ENCODE measurements at places on chromosomes 2 and 18. TPM values are rescaled to one million over a fixed set of nuclear protein-coding genes. Genes with fewer than 3 reads are reported as not detected.

POTEF gene
- total RNA-seq = 0.17 TPM

EGR4 gene
- 0.10 TPM for total RNA-seq

NBAS gene
- 82.7 TPM for total RNA-seq

INHBB gene
- 2.8 TPM for total RNA-seq

SLC4A5 gene
- 22.3 TPM for total RNA-seq

SNTG2 gene
- total RNA-seq = 4.2 TPM

SEPTIN10 gene
- total RNA-seq = 74.4 TPM

ZNF396 gene
- total RNA-seq = 6.8 TPM

SIX3 gene
- total RNA-seq = 0.28 TPM

MPP4 gene
- 0.22 TPM for total RNA-seq

RFTN2 gene
- total RNA-seq = 81.9 TPM

PSTPIP2 gene
- total RNA-seq = 4.5 TPM

EIF2AK3 gene
- total RNA-seq = 29.8 TPM

SLC30A3 gene
- total RNA-seq = 5.5 TPM

RAPGEF4 gene
- 31.1 TPM for total RNA-seq

GRCh38 chr2:109450574-109451273, 163.0 kb downstream of the SEPTIN10 start:
- H3K4me1 ChIP-seq = peaks cover 43% of the 10 kb centered on the region
- H3K27ac ChIP-seq = no peak overlapping the region
- no peak for DNase-seq
- no peaks in the 10 kb centered on the region for H3K27me3 ChIP-seq
- no peak overlapping the region for H3K4me3 ChIP-seq

DNA sequence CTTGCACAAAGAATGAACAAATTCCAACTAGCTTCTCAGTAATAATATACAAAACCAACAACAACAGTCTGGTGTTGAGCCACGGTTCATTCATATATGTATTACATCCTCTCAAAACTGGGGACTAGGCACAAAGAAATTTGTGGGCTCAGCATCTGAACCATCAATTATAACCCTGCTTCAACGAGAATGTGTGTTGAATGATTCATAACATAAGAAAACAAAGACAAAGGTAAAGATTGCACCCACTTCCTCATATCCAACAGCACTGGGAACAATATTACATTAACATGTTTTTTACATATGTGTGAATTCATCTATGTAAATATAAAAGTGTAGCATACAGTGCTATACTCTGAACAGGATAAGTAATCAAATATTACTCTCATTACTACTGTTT, 144.8 kb downstream of the CDH2 start:
- DNase-seq = no peak
- no peaks in the 10 kb centered on the region for H3K27me3 ChIP-seq
- no peak overlapping the region for H3K4me3 ChIP-seq
- no peaks in the 10 kb centered on the region for H3K4me1 ChIP-seq

GRCh38 chr2:143730155-143730952, 601.1 kb downstream of the ARHGAP15 start:
- H3K4me3 ChIP-seq = no peak overlapping the region
- H3K27ac ChIP-seq = no peak overlapping the region
- no peaks in the 10 kb centered on the region for H3K4me1 ChIP-seq
- DNase-seq = no peak
- H3K36me3 ChIP-seq = no peaks in the 10 kb centered on the region

- no peaks in the 10 kb centered on the region for H3K36me3 ChIP-seq
- H3K4me1 ChIP-seq = no peaks in the 10 kb centered on the region
- no peak overlapping the region for H3K27ac ChIP-seq
- no peaks in the 10 kb centered on the region for H3K27me3 ChIP-seq
Measured at GRCh38 chr2:37615804-37616676, 55.4 kb downstream of the CDC42EP3 start.

- H3K27ac ChIP-seq = no peak overlapping the region
- H3K4me3 ChIP-seq = no peak overlapping the region
- DNase-seq = no peak
- H3K36me3 ChIP-seq = no peaks in the 10 kb centered on the region
- no peaks in the 10 kb centered on the region for H3K4me1 ChIP-seq
Measured at GRCh38 chr18:62206593-62206992, 19.5 kb downstream of the RELCH start.

GRCh38 chr2:184154438-184154837, 443.9 kb upstream of the ZNF804A start:
- H3K4me3 ChIP-seq = no peak overlapping the region
- no peak for DNase-seq
- H3K36me3 ChIP-seq = no peaks in the 10 kb centered on the region
- no peaks in the 10 kb centered on the region for H3K27me3 ChIP-seq
- no peak overlapping the region for H3K27ac ChIP-seq

DNA sequence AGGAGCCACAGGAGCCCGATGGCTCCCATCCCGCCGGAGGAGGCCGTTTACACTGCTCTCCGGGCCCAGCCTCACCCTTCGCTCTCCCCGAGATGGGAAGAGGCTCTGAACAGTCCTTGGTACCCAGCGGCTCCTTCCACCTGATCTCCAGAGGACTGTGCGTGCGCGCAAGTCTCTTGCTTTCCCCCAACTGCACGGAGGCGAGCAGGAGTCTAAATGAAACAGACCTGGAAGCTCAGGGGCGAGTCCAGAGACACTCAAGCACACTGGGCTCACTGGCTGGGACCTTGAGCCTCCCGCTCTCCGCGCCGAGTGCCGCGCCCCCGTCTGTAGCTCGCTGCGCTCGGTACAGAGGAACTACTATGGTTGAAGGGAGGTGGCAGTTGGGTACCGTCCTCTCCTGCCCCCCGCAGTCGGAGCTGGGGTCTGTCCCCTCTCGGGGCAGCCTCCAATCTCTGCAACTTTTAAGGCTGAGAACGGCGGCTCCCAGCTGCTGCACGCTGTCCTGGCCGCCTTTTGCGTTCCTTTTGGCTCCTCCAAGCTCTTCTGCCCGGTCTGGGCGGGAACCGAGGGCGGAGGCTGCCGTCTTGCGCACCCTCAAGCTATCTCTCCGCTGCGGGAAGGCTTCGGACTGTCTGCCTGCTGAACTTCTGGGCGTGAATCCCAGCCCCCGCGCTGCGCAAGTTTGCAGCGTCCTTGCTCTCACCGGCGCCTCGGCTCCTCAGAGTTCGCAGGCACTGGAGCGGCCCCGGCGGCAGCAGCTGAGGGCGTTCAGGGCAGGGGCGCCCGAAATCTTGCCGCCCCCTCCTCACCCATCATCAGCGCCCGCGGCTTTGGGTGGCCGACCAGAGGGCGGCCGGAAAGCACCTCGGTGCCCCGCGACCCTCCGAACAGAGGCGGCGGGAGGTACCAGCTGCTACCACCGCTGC, 491 bp downstream of the ALK start:
- peak; percentile 51 for DNase-seq
- H3K27me3 ChIP-seq = peaks cover 25% of the 10 kb centered on the region
- H3K4me3 ChIP-seq = peak overlapping the region; percentile 38
- H3K27ac ChIP-seq = no peak overlapping the region
- H3K36me3 ChIP-seq = no peaks in the 10 kb centered on the region
- peaks cover 31% of the 10 kb centered on the region for H3K4me1 ChIP-seq

- H3K36me3 ChIP-seq = peaks cover 9% of the 10 kb centered on the region
- no peaks in the 10 kb centered on the region for H3K27me3 ChIP-seq
- H3K4me3 ChIP-seq = peak overlapping the region; percentile 95
- H3K4me1 ChIP-seq = peaks cover 19% of the 10 kb centered on the region
Measured at GRCh38 chr2:121649596-121650314, 493 bp upstream of the CLASP1 start.

GRCh38 chr2:28674062-28674712, 77.4 kb upstream of the PPP1CB start:
- no peaks in the 10 kb centered on the region for H3K36me3 ChIP-seq
- no peak overlapping the region for H3K27ac ChIP-seq
- H3K4me1 ChIP-seq = peaks cover 6% of the 10 kb centered on the region
- no peak for DNase-seq

- no peak overlapping the region for H3K27ac ChIP-seq
- peaks cover 63% of the 10 kb centered on the region for H3K36me3 ChIP-seq
- DNase-seq = no peak
- no peaks in the 10 kb centered on the region for H3K4me1 ChIP-seq
- H3K4me3 ChIP-seq = no peak overlapping the region
Measured at GRCh38 chr2:218679119-218679518, 7.2 kb downstream of the STK36 start.

DNA sequence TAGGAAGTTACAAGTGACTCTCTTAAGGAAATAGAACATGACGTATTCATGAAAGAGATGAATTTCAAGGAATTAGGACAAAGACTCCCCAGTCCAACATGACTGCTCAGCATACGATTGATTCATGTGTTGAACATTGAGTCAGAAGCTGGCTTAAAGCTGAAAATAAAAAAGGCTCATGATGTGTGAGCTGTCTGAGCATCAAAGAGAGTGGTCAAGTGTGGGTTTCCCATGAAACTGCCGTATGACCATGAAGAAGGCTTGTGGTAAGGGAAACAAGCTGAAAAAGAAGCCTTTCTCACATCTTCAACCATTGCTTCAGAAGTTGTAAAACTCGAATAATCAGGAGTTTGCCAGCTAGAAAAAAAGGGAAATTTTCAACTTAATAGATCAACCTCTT, 201.9 kb upstream of the APCDD1 start:
- H3K4me1 ChIP-seq = peaks cover 11% of the 10 kb centered on the region
- DNase-seq = no peak
- no peak overlapping the region for H3K27ac ChIP-seq
- no peak overlapping the region for H3K4me3 ChIP-seq

DNA sequence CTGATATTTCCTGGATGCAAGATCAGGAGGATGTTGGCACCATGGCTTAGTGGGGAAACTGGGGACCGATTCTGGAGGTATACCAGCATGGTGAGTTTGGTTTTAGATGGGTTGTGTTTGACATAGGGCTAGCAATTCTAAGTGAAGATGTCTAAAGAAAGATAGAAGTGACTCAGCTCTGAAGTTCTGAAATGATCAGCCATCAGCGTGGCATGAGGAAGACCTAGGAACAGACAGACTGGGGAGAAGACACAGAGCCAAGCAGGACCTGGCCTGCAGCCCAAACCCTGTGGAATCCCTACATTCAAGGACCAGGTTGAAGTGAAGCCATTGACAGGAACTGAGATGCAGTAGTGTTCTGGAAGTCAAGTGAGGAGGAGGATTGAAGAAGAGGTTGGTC, 39.8 kb downstream of the HRH4 start:
- no peaks in the 10 kb centered on the region for H3K36me3 ChIP-seq
- H3K4me3 ChIP-seq = no peak overlapping the region
- no peaks in the 10 kb centered on the region for H3K27me3 ChIP-seq
- no peak for DNase-seq
- no peaks in the 10 kb centered on the region for H3K4me1 ChIP-seq

DNA sequence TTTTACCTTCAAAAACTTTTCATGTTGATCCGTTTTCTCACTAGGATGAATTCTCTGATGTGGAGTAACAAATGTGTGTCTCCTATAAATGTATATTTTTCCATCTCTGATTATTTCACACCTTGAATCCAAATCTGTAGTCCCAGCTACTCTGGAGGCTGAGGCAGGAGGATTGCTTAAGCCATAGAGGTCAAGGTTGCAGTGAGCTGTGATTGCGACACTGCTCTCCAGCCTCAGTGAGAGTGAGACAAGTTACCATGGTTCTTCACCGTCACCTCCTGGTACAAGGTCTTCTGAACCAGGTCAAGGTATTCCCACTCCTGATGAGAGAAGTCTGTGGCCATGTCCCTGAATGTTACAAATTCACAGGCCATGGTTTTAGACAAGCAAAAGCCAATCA, 15.1 kb downstream of the GMCL1 start:
- peaks cover 22% of the 10 kb centered on the region for H3K36me3 ChIP-seq
- no peak overlapping the region for H3K27ac ChIP-seq
- no peak overlapping the region for H3K4me3 ChIP-seq
- no peaks in the 10 kb centered on the region for H3K27me3 ChIP-seq

- no peaks in the 10 kb centered on the region for H3K27me3 ChIP-seq
- H3K4me3 ChIP-seq = no peak overlapping the region
- no peaks in the 10 kb centered on the region for H3K36me3 ChIP-seq
- H3K27ac ChIP-seq = no peak overlapping the region
- DNase-seq = no peak
Measured at GRCh38 chr2:104969564-104969963, 68.3 kb upstream of the MRPS9 start.

GRCh38 chr18:43161528-43161927, 46.0 kb upstream of the RIT2 start:
- no peaks in the 10 kb centered on the region for H3K27me3 ChIP-seq
- H3K36me3 ChIP-seq = no peaks in the 10 kb centered on the region
- no peak overlapping the region for H3K4me3 ChIP-seq
- no peak for DNase-seq
- no peaks in the 10 kb centered on the region for H3K4me1 ChIP-seq

DNA sequence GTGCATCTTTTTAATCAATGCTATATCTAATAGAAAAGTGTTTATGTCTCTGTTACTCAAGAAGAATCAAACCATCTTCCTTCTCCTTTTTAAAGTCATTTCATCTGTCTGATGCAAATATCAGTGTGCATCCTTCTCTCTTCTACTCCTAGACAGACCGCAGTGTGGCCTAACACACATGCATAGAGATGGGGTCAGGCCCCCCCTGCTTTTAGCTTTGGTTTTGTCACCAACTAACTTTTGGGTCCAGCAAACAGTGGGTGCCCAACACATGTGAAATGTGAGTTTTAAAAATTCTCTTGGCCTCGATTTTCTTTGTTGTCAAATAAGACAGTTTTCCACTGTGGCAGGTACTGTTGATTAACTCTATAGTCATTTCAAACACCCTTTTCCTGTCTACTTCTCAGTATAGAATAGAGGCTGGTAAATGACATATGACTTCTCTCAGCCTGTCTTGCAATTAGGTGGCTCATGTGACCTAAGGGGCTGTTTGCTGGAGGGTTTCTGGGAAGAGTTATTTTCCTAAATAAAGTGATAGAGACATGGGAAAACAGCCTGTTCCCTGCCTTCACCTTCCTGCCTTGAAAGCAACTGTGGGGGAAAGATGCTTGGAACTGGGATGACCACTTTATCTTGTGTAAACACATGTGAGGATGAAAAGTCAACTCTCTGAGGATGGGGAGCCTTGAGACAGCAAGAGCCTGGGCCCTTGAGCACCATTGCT, 65.7 kb upstream of the DARS1 start:
- H3K4me1 ChIP-seq = no peaks in the 10 kb centered on the region
- no peak overlapping the region for H3K27ac ChIP-seq
- H3K36me3 ChIP-seq = no peaks in the 10 kb centered on the region
- no peak for DNase-seq
- no peak overlapping the region for H3K4me3 ChIP-seq
- no peaks in the 10 kb centered on the region for H3K27me3 ChIP-seq

- no peaks in the 10 kb centered on the region for H3K36me3 ChIP-seq
- no peaks in the 10 kb centered on the region for H3K4me1 ChIP-seq
- no peaks in the 10 kb centered on the region for H3K27me3 ChIP-seq
- H3K27ac ChIP-seq = no peak overlapping the region
- no peak overlapping the region for H3K4me3 ChIP-seq
Measured at GRCh38 chr2:220341014-220341413, 713.6 kb downstream of the SLC4A3 start.

GRCh38 chr2:23636426-23636825, 251.4 kb downstream of the KLHL29 start:
- no peaks in the 10 kb centered on the region for H3K27me3 ChIP-seq
- H3K27ac ChIP-seq = peak overlapping the region; percentile 53
- DNase-seq = no peak
- H3K4me1 ChIP-seq = peaks cover 42% of the 10 kb centered on the region
- H3K4me3 ChIP-seq = no peak overlapping the region

GRCh38 chr2:25991965-25992364, 9.7 kb upstream of the KIF3C start:
- H3K27me3 ChIP-seq = no peaks in the 10 kb centered on the region
- no peak for DNase-seq
- no peaks in the 10 kb centered on the region for H3K36me3 ChIP-seq
- H3K27ac ChIP-seq = no peak overlapping the region
